ENCODE measurements at places on chromosomes 1 and 21.

DNA sequence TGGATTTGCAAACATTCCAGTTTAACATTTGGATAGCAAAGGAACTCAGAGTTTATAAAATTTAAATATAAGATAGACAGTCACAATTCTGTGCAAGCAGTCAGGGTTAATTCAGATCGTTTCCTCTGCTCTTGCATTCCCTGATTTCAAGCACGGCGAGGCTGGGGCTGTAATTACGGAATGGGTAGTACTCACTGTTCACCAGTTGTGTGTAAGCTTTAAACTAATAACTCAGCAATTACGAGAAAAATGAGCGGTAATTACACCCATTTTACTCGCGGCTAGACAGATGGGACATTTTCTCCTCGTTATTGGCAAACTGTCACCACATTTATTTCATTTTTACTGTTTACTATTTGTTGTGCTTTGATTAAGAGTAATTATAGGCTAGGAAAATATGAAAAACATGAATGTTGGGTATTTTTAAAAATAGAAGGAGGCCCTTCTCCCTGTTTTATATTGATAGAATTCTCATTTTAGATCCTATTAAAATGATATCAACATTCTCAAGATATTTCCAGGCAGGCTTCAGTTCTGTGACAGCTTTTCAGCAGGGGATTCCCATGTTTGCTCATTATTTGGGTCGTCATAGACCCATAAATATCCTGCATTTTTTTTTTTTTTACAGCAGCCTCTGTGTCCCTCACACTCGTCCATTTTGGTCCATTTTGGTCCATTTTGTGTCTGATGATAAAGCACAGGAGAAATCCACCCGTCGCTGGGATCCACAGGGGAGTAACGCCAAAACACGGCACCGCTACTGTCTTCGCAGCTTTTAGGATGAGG is 208.3 kb downstream of the DSCAM start:
- no peak for DNase-seq

GRCh38 chr1:231866392-231867331 is 240.1 kb downstream of the DISC1 start:
- peak; percentile 31 for DNase-seq

DNA sequence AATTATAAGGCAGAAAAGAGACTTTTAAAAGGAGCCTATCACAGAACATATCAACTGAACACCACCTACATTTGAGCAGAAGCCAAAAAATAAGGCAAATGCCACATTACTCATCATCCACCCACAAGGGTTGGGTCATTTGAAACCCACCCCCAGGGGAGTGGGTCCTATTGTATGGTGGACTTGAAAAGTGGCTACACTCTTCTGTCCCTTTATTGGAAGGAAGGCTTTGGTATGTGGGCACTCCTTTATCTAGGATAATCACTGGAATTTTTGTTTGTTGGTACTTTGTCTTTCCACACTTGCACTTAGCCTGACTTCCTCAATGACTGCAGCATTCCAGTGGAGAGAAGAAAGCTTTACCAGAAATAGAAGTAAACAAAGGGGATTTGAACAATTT is 157.2 kb upstream of the COL11A1 start:
- no peak for DNase-seq

DNA sequence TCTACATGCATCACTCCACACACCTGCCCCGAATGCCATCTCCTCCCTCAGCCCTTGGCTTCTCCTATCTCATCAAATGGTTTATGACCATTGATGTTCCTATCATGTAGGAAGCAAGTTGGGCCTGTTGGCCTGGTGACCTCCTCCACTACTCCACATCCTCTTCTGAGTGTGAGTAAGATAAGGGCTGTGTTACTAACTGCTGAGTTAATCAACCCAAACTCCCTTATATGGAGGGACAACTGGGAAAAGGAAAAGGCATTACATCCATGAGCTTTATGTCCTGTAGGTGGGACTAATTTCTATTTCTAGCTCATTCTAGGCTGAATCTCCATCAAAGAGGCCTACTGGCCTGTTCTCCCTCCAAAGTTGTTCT is 57.6 kb downstream of the WLS start:
- DNase-seq, result no peak

DNA sequence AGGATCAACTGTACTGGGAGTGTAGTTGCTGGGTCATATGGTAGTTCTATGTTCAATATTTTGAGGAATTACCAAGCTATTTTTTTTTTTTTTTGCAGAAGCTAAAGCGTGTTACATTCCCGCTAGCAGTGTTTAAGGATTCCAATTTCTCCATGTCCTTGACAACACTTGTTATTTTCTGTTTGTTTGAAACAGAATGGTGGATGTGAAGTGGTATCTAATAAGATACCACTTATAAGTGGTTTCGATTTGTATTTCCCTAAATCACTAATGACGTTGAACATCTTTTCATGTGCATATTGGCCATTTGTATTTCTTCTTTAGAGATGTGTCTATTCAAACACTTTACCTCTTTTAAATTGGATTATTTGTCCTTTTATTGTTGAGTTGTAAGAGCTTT is 112.2 kb downstream of the DISP1 start:
- DNase-seq, result no peak

- no peak for DNase-seq
Observed at GRCh38 chr1:109652402-109652801, 3.5 kb upstream of the GSTM4 start.

DNA sequence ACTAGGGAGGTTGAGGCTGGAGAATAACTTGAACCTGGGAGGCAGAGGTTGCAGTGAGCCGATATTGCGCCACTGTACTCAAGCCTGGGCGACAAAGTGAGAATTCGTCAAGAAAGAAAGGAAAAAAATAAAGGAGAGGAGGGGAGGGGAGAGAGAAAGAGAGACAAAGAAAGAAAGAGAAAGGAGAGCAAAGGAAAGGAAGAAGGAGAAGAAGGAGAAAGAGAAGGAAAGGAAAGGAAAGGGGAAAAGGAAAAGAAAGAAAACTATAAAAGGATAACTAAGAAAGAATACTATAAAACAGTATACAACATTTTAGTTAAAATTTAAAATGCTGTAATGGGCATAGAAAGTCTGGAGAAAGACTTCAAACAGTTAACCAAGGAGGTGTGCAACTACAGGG is 33.6 kb downstream of the EIF4G3 start:
- DNase-seq, result no peak

DNA sequence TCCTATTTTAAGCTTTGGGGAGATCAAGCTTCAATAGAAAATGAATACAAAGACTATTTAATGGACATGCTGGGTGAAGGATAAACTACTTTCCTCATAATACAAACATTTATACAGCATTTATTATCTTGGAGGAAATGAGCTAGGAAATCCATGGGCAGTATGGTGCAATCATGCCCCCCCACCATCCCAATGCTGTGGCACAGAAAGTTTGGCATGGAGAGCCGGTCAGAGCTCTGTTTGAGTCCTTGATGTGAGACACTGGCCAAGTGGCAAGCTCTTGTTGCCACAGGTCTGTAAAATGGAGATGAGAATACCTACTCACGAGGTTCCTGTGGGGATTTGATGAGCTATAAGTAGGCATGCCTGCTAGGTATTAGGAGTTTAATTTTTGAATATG is 120.6 kb downstream of the MAB21L3 start:
- DNase-seq, result no peak

- DNase-seq, result no peak
Observed at GRCh38 chr1:162079030-162079429, 9.5 kb downstream of the NOS1AP start.

DNA sequence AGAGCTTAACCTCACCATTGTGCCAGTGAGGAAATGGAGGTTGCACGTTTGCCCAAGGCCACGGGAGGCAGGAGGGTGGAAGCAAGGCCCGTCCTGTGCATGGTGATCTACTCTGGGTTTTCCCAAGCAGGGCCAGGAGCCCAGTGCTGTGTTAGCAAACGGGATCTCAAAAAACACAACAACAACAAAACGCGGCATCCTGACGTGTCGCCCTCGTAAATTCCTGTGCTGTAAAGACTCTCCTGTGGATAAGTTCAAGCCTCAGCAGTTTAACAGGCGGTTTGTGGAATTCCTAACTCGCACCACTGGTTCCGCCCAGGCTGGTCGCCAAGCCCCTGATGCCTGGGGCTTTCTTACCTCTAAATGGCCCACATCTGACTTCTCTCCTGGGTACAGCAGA is 39.1 kb downstream of the TFF3 start:
- DNase-seq, result no peak

- no peak for DNase-seq
Observed at GRCh38 chr1:240020871-240021270, 70.8 kb upstream of the FMN2 start.

- no peak for DNase-seq
Observed at GRCh38 chr1:53500204-53501064, 41.2 kb downstream of the DMRTB1 start.

- no peak for DNase-seq
Observed at GRCh38 chr1:98267423-98267822, 346.6 kb upstream of the DPYD start.

DNA sequence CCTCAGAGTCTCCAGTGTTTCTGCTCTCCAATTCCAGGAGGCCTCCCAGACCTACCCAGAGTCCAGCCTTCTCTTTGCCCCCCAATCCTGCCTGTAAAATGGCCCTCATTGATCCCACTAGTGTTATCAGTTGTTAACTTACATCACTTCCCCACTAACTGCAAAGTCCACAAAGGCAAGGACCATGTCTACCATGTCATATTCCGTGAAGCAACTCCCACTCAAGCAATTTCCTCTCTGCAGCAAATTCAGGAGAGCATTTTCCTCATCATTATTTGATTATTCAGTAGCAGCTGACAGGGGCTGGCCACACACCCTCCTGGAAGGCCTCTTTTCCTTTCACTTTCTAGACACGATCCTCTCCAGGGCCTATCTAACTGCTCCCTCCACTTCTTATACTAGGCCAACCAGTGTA is 153.5 kb downstream of the RERE start:
- DNase-seq, result no peak

DNA sequence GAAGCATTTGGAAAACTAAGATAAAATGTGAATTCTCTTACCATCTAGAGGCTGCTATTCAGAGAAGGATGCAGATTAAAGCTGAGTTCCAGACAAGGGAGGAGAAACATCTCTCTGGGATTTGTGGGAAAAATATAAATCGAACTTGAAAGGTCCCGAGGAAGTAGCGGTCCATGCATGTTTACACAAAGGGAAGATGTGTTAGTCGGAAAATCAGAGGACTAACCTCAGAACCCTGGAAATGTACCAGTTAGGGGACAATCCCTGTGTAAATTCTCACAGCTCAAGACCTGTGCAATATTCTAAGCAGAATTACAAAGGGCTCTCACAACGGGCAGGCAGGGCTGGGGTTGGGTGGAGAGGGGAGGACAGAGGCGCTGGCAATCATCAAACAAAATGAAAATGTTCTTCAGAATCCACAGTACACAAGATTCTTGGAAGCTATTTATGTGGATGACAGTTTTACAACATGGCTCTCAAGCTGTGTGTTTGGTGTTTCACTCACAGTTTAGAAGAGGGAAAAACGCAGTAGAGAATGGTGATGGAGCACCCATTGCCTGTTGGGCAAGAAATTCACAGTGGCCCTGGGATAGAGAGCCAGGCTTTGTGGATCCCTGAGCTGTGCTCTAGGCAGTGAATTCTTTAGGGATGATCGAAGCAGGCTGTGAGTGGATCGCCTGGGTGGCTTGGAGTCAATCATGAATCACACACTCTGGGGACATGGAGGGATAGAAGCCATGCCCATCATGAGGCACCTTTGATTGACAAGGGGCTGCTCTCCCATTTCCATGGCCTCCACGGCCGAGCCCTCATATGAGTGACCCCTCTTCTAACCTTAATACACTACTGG is 47.6 kb downstream of the KCNJ6 start:
- DNase-seq, result no peak

DNA sequence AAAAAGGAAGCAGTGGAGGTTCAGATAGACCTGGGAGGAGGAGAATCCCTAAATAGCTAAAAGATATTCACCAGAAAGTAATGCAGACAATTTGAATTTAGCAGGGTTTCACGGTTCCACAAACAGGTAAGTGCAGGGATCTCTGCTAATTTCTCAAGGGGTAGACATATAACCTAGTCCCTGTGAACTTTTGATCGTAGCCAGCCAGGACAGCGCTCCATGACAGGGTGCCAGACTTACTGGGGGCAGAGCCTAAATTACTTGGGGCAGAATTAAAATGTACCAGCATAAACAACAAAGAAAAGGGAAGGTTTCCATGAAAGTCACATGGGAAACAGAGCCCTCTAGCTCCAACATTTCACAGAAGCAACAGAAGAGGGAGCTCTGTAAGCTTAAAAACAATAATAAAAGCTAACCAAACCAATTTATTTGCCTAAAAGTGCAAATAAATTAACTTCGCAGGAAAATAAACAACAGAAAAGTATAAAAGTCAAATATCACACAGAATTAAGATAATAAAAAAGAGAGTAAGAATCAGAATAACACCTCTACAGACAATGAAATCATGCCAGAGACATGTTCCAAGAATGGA is 198.3 kb downstream of the DUSP10 start:
- no peak for DNase-seq

- DNase-seq, result no peak
Observed at GRCh38 chr1:200038325-200038980, 10.9 kb downstream of the NR5A2 start.
